ENCODE measurements at places on chromosomes 11 and 22.

GRCh38 chr11:131859538-131860210, 489.3 kb downstream of the NTM start:
- peak; percentile 73 for DNase-seq

GRCh38 chr11:95358511-95359340, 127.7 kb upstream of the SESN3 start:
- DNase-seq = no peak

GRCh38 chr22:29692327-29692640, 27.5 kb upstream of the CABP7 start:
- DNase-seq = peak; percentile 61

DNA sequence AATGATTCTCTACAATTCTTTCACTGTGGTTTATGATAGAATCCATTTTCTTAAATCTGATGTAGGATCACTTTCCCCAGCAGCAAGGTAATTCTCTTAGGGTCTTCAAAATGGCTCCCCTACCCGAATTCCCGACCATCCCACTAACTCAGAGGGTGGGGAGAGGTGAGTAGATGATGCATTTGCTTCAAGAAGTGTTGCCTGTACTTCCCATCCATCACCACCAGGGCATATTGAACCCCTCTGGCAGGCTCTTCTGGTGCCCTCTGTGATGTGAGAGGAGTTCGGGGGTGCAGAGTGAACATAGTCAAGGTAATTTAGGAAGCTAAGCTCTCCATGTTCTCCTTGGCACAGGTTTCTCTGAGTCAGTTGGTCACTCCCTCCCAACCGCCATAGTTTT, 52.3 kb downstream of the ZNRF3 start:
- peak; percentile 22 for DNase-seq

DNA sequence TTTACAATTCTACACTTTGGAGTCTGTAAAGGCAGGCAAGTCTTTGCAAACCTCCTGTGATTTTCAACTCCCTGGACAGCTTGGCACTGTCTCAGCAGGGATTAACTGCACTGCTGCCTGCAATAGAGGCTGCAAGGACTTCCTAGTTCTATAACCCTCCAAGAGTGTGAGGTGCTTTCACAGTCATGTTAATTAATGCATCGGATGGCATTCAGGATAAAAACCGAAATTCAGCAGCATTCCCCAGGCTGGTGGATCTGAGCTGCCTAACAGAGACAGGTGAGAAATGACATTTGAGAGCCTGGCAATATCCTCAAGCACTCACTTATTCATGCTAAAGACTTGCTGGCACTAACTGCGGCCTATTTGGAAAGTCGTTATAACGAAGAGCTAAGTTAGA, 85.0 kb downstream of the LARGE1 start:
- no peak for DNase-seq

GRCh38 chr22:29145321-29146072, 60.2 kb upstream of the EMID1 start:
- peak; percentile 55 for DNase-seq

- DNase-seq = peak; percentile 99
Observed at GRCh38 chr22:38793721-38794466, at the start of gene DNAL4. TSS of gene DNAL4 (minus strand) at chr22:38794143. CDS start at chr22:38782731, 11,412 bp downstream.

GRCh38 chr11:92410526-92410925, 185.9 kb downstream of the FAT3 start:
- no peak for DNase-seq

DNA sequence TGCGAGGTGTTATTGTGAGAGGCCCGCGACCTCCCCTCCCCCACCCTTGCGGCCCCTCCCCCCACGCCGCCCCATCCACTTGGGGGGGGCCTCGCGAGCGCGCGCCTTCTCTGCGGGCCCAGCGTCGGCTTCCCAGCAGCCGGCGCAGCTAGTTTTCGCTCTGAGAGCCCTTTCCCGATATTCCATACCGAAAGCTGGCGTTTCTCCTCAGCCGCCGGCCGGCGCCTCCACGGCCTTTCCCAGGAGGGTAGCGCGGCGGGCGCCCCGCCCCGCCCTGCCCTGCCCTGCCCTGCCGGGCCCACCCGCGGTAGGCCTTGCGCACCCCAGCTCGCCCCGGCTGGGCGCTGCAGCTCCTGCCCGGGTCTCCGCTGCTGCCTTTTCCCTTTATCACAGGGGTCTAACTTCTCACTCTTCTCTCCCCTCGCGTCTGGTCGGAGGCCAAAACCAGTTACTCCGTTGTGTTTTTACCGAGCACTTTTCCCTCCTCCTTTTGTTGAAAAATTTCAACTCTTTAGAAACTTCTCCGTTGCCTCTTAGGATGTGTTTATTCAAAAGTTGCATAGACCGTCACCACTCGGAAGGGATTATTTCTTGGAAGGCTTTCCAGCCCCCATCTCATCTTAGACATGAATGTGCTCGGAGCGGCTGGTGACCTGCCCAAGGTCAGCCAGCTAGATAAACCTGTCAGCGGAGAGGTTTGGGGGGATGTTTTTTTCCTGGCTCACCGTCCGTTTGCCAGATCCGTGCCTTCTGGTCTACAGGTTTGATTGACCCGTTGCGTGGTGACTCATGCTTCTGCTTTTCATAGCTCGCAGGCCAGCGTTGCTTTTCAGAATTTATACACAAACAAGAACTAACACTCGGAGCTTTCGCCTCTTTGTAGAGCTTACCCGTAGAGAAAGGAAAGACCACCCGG, 648 bp downstream of the PAFAH1B2 start:
- DNase-seq = peak; percentile 85

DNA sequence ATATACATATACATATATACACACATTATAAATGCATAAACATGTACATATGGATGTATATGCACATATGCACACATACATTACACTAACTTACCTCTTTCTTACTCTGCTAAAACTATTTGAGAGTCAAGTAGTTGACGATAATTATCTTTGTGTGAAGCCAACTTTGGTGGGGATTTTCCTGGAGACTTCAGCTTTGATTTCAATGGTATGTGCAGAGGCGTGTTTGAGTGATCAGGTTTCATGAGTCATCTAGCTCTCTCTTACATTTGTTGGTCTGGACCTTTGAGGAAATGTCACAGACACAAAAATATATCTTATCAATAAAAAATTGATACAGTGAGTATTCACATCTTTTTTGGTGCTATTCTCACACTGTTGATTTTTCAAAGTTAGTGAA, 769.1 kb upstream of the LUZP2 start:
- no peak for DNase-seq

- no peak for DNase-seq
Observed at GRCh38 chr11:64014356-64014755, 21.4 kb upstream of the FLRT1 start.

GRCh38 chr22:31773416-31773815, 19.6 kb downstream of the DEPDC5 start:
- no peak for DNase-seq

- no peak for DNase-seq
Observed at GRCh38 chr11:66863428-66864125, 6.7 kb downstream of the LRFN4 start.

DNA sequence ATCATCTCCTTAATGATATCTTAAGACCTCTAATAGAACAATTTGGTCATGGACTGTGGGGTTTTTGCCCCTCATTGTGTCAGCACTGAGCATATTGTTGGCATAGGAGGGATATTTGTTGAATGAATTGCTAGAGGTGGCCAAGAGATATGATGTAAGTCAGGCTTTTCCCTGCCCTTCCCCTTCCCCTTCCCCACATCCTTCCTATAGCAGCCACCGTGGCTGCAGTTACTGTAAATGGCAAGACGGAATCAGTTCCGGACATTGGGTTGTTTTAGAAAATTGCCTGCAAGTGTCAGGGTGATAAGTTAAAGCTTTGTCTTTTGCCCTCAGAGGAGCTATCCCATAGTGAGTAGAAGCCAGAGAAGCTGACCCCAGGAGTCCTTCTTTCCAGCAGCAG, 23.0 kb downstream of the LIMK2 start:
- DNase-seq = peak; percentile 49

DNA sequence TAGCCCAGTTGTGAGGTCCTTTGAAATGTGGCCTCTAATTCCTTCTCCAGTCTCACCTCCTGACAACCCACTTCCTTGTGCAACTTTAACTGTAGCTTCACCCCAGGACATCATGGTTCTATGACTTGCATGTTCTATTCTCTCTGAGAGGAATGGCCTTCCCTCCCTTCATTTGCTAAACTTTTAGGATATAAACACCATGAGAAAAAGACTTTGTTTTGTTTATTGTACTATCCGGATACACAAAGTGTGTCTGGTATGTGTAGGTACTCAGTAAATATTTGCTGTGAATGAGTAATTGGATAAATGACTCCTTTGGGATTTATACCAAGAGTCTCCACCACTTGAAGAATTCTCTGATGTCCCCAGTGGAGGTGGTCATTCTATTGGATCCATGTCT, 547.6 kb downstream of the INSC start:
- no peak for DNase-seq

DNA sequence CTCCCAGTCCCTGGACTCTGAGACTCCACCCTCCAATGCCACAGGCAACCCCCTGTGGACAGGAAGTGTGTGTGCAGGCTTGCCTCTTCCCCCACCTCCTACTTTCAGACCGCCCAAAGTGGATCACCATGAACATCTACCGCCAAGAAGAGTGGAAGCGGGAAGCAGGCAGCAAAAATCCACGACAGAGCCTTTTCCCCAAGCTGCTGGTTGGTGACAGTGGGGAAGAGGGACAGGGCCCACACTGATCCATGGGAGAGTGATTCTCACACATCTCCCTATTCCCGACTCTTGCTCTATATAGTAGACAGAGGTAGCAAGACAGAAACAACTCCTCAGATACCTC, 53.4 kb upstream of the SPATA19 start:
- DNase-seq = no peak

- DNase-seq = peak; percentile 37
Observed at GRCh38 chr22:49208768-49209252, 618.9 kb downstream of the BRD1 start.

GRCh38 chr22:41920271-41920976, 5.5 kb upstream of the SHISA8 start:
- DNase-seq = no peak

- DNase-seq = peak; percentile 75
Observed at GRCh38 chr11:21456186-21456585, 736.7 kb upstream of the ANO5 start.

DNA sequence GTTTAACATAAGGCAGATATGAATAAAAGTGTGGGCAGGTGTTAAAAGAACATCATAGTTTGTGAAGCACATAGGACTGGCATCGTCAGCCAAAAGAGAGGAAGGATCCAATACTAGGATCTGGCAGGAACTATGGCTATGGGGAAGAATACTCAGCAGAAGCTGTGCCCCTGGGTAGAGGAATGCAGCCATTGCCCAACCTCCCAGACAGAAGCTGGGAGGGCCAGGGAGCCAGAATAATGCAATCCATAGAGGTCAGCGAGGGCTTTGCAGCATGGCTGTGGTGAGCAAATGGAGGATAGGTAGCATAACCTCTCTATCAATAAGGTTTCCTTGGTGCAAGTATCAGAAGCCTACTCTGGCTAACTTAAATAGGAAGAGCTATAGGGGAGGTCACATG, 11.7 kb upstream of the CSTF3 start:
- no peak for DNase-seq

DNA sequence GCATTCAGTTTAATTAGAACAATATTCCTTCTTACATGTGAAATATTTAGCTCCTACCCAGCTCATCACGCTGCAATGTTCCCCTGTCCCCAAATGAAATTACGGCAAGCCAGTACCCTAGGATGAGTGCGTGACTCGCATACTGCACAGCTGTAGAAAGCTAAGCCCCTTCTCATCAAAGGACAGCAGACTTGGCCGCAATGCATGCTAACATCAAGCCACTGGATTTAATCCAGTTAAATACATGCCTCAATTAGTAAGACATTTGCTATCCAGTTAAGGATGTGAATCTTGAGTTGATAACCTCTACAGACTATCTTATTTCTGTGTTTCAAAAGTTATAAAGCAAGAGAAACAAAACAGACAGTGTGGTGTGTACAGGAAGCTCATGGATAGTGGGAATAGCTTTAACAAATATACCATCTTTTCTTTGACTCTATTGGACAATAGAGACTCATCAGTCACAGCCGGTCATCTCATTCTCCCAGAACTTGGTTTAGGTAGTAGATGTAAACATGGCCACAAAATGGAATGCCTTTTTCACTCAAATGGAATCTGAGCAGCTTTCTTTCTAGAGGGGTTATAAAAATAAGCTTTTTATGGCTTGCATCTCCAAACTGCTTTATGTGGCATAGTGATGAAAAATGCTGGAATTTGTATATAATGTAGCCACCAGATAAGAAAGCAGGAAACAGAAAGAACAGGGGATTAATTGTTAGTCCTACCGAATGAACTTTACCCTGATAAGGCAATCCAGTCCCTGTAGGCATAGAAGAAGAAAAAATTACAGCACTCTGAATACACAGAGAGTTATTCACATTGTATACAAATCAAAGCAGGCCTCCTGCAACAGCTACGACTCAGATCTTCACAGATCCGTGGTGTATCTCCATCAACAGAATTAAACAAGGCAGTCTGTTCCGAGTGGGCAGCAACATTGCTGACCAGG, 224.1 kb downstream of the CADM1 start:
- DNase-seq = no peak

DNA sequence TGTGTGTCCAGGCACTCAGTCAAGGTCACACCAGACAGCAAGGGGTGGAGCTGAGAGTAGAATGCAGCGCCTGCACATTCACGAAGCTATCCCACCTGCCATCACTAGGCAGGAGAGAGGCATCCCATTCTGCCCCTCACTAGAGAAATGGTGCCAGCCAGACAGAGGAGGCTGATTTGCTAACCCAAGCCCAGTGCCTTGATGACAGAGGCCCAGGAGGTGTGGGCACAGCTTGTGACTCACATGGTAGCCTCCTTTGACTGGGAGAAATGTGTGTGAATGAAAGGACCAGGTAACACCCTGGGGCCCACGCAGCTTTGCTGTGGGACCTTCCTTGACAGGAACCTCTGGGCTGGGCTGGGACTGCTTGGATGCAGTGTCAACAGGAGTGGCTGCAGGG, 5.2 kb upstream of the NAALADL1 start:
- DNase-seq = no peak

DNA sequence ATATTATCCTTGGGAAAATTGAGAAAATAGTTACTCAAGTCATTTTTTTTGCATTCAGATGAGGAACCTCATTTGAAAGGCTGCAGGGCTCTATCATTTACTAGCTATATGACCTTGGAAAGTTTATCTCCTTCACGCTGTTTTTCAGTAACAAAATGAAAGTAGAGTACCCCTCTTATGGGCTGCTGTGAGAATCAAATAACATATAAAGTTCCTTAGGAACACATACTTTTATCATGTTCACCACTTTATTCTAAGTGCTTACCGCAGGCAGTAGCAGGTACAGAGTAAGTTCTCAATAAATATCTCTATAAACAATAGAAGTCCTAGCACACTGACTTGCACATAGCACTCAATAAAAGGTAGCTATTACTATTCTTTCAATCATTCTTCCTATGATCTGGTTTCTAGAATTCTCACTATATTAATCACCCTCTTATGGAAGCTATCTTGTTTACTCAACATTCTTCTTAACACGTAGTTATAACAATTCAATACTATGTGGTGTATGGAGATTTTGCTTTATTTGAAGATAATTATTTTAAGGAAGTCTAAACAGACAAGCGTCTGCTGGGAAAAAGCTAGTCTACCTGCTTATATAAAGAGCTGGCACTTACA, 1.9 kb downstream of the C11orf71 start:
- DNase-seq = no peak

- no peak for DNase-seq
Observed at GRCh38 chr11:125315079-125315740, 150.7 kb downstream of the PKNOX2 start.

- no peak for DNase-seq
Observed at GRCh38 chr22:44698531-44699421, 3.2 kb upstream of the PRR5 start.

- DNase-seq = no peak
Observed at GRCh38 chr11:43697679-43698078, 17.1 kb downstream of the HSD17B12 start.
